A549 treated with dexamethasone at 1 μM for 4 hours (cell line): ENCODE measurements at places on chromosomes 5 and 9. TPM values are rescaled to one million over a fixed set of nuclear protein-coding genes. Genes with fewer than 3 reads are reported as not detected.

Gene ZNF454
- total RNA-seq: not detected in 5 replicates

Gene PCDHGB1
- 1.5 to 2.2 TPM (median 1.8 TPM) in 5 replicates for total RNA-seq

Gene SLC4A9
- total RNA-seq: 0.04 TPM in 1 of 5 replicates, not detected in the others

Gene SPATA31C1
- total RNA-seq: not detected in 5 replicates

Gene SPATA31A3
- total RNA-seq: not detected in 5 replicates

Gene MYMK
- not detected in 5 replicates for total RNA-seq

Gene GAS1
- total RNA-seq: 0.06 to 0.13 TPM (median 0.06 TPM) in 5 replicates

Gene IFNA2
- total RNA-seq: not detected in 5 replicates

Gene SMIM32
- not detected in 5 replicates for total RNA-seq

Gene PRLR
- 0.02 to 0.14 TPM (median 0.08 TPM) in 5 replicates for total RNA-seq

Gene OR13C2
- not detected in 5 replicates for total RNA-seq

Gene FAM151B
- total RNA-seq: 1.3 to 2.0 TPM (median 1.5 TPM) in 5 replicates

Gene CLIC3
- 3.3 to 6.7 TPM (median 5.0 TPM) in 5 replicates for total RNA-seq

Gene SLC25A2
- not detected in 5 replicates for total RNA-seq

Gene TEX48
- not detected in 5 replicates for total RNA-seq

Gene SLC6A3
- total RNA-seq: 0.74 to 1.5 TPM (median 1.2 TPM) in 5 replicates

Gene SLC26A2
- 51.3 to 81.6 TPM (median 74.0 TPM) in 5 replicates for total RNA-seq

Gene GMCL2
- total RNA-seq: not detected in 5 replicates

Gene OBP2B
- not detected in 5 replicates for total RNA-seq

Gene PPP3R2
- total RNA-seq: not detected in 5 replicates

Gene AJM1
- 3.2 to 4.8 TPM (median 4.3 TPM) in 5 replicates for total RNA-seq
